ENCODE measurements at places on chromosomes 2 and 18.

GRCh38 chr18:5918205-5918858 lies 23.0 kb upstream of the TMEM200C start:
- DNase-seq: no peak

GRCh38 chr2:202299712-202300111 lies 34.1 kb downstream of the NOP58 start:
- DNase-seq: no peak

DNA sequence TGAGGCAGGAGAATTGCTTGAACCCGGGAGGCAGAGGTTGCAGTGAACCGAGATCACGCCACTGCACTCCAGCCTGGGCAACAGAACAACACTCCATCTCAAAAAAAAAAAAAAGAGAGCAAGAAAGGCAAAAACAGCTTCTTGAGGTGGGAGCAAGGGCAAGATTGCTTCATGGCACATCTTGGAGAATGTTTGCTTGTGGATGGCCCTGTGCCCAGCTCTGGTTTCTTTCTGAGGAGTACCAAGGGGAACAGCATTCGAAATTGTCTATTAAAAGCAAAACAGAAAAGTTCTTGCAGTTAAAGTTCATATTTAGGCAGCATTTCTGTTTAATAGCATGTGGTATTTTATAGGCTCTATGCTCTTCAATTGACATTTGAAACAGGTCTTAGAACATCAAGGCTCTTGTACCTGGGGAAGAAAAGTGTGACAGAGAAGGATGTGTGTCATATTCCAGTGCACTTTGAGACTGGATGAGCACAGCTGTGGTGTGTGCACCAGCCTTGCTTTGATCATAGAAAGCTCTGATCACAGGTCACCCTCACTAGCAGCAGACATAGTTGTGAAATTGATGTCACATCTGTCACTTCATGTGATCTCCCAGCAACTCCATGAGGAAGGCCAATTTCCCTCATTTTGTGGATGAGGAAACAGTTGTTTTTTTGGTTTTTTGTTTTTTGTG lies 154.3 kb downstream of the UXS1 start:
- DNase-seq: no peak

DNA sequence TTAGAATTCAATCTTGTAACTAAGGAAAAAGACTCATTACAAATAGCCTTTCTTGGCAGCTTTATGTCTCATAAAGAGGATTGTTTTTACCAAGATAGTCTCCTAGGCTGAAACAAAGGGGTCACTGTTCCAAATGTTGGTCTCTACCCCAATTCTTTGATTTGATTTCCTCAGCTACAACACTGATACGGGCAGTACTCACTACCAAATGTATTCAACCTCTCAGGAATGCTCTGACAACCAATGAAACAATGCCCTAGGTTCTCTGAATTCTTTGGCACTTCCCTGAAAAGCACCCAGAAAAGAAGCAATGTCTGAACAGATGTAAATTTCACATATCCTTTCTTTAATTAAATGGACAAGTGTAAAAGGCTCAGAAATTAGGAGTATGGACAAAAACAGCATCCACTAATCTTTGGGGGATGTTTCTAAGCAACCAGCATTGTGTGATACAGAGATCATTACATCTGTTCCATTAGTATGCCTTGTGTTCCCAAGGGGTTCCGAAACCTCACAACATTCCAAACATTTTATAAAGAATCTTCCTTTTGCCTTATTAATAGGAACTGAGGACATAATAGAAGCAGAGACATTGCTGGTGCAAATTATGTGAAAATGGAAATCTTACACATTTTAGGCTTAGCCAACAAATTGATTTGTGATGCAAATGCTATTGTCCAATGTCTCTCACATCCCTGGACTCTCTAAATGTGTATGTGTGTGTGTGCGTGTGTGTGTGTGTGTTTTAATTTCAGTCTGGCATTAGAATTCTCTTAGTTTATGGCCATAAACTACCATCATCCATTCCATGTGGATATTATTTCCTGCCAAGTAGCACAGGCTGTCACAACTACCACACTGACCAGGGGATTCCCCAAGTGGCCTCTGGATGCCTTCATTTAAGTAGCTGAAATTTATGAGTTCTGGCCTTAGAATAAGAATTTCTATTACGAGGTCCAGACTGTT lies 276.0 kb downstream of the MTX2 start:
- DNase-seq: no peak

DNA sequence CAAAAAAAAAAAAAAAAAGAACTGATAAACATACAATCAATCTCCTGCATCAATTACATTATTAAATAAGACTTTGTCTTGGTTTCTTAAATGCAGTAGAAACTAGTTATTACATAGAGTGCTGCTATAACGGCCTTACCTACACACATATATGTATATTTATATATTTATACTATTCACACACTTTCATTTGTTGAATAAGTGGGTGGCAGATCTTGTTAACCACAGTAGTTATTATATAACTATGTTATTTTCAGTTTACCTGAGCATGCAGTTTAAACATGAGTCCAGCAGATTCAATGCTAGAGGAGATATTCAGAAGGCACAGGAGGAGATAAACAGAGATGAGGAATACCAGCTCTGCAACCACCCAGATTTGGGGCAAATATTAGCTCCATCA lies 81.5 kb upstream of the CD226 start:
- no peak for DNase-seq

DNA sequence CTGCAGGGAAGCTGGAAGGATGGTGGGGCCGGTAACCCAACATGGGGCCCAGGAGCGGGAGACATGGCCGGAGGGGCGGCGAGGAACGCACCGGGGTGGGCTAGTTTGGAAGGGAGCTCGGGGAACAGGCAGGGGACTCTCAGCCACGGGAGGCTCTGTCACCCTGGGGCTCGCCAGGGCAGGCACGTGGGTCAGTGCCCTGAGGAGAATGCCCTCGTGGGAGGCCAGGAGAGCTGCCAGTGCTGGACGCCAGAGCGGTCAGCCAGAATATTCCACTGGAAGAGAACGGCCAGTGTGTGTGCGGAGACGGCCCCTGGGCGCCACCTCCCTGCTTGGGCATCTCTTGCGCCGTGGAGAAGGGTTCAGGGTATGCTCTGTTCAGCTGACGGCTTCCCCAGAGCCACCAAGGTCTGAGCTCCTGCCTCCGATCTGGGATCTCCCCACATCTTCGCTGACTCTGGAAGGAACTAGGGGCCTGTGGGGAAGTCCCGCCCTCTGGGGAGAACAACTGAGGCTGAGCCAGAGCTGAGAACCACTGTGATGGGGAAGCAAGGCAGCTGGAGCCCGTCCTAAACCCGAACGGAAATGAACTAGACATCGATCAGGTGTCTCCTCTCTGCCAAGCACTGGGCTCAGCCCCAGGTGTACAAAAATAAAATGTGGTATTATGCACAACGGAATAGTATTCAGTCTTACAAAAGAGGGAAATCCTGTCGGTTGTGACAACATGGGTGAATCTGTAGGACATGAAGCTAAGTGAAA lies 49.3 kb downstream of the TNP1 start:
- no peak for DNase-seq

DNA sequence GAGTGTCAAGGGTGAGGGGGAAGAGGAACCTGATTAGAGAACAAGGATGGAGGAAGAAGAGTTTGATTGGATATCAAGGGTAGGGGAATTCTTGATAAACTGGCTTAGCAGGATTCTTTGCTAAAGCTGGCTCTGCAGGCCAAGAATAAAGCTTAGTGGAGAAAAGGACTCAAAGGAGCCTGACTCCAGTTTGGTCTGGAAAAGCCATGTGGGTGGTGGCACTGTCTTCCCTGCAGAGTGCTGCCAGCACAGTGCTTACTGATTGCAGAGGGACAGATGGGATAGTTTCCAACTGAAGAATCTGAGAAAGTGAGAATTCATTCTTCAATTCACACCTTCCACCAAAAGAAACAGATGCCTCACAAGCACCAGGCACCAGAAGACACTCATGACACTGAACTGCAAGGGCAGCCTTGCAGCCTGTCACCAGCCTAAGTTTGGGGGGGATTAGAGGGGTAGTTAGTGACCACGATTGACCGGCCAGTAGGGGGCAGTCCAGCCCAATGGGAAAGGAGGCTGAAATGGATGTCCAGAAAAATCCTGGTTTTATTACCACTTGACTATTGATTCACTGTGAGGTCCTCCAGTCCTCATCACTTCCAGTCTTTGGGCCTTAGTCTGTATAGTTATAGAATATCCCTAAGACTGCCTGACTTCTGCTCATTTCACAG lies 334.5 kb downstream of the SMAD2 start:
- no peak for DNase-seq

- no peak for DNase-seq
Measured at GRCh38 chr2:168543037-168543436, 87.0 kb downstream of the CERS6 start.

- no peak for DNase-seq
Measured at GRCh38 chr2:60051991-60052390, 501.5 kb downstream of the BCL11A start.

DNA sequence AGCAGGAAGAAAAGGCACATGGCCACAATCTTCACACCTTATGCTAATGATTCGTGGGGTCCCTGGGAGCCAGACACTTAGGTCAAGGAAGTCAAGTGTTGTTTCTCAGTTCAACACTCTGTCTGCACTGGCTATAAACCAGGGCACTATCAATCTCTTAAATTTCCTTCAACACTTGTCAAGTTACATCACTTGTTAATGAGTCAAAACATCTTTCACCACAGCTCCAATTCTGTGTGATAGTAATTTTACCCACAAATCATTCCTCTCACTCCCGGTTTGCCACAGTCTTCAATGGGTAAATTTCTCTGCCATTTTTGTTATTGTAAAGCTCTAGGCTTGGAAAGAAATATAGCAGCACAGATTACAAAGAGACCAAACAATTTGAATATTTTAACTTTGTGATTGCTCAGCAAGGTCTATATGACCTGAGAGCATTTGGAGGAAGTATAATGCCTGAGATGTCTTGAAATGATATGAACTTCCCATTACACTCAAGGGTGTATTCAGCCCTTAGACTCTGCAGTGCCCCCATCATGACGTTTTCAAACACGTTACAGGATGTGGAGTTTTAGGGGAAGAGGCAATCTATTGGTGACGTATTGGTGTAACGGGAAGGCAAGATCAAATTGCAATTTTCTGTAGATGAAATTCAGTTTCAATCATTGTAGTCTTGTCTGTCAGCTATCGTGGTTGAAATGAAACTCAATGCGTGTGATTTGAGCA lies 78.7 kb downstream of the ICOS start:
- no peak for DNase-seq

DNA sequence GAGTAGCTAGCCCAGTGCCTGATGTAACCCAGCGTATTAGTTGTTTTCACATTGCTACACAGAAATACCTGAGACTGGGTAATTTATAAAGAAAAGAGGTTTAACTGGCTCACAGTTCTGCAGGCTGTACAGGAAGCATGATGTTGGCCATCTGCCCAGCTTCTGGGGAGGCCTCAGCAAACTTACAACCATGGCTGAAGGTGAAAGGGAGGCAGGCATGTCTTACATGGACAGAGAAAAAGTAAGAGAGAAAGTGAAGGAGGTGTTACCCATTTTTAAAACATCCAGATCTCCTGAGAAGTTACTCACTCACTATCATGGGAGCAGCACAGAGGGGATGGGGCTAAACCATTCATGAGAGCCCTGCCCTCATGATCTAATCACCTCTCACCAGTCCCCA lies 6.1 kb upstream of the CYRIA start:
- DNase-seq: no peak

- DNase-seq: no peak
Measured at GRCh38 chr2:165576409-165577154, 107.1 kb downstream of the CSRNP3 start.

DNA sequence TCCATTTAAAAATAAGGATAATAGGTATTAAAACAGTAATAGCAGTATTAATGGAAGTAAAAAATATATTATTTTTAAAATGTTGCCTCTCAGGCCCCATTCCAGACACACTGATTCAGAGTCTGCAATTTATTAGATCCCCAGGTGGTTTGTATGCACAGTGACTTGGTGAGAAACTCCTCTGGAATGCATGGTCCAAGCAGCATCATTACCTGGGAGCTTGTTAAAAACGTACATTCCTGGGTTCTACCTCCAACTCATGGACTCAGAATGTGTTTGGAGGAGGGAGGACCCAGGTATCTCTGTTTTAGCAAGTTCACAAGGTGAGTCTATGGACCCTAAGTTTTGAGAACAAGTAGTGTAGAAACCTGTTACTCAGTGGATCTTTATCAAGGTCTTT lies 95.6 kb downstream of the ITGA4 start:
- no peak for DNase-seq

DNA sequence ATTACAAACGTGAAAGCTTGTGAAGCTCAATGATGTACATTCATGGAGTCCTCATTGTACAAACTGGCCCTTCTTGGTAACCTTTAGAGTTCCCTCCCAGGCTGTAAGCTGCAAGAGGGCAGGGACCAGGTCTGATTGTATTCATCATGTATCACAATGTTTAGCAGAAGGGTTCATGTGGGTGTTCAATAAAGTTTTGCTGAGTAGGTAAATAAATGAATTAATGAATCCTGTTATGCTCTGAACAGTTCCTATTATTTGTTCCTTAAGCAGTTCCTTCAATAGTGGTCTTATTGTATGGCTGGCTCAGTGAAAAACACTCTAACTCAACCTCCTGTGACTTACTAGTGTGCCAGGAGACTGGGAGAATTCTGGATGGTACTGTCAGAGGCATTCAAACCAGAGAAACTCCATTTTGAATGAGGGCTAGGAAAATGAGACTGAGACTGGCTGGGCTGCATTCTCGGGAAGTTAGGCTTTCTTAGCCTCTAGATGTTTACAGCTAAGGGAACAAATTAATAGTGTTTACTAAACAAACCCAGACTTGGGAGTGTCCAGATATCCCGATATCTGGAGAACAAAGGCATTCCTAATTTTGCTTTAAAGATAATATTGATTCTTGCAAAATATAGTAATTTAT lies 1.8 kb upstream of the ACVR1 start:
- DNase-seq: no peak

DNA sequence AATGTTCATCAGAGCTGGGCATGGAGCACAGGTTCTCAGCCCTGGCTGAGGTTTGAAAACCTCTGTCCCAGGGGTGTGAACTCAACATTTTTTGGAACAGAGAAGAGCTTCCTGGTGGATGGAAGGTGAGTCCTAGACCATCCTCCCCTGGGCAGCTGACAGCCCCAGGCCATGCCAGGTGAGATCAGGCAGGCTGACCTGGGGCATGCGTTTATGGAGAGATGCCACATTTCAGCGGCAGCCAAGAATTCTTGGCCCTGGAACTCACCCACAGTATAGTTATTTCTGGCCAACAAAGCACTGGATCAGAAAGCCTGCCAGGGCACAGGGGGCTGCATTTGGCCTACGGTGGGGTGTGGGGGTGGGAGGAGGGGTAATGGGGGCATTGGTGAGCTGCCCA lies 83.8 kb downstream of the EDAR start:
- DNase-seq: no peak

GRCh38 chr18:47987388-47987699 lies 56.9 kb upstream of the SMAD2 start:
- no peak for DNase-seq

GRCh38 chr2:19863303-19864041 lies 38.3 kb downstream of the TTC32 start:
- peak; percentile 38 for DNase-seq

- no peak for DNase-seq
Measured at GRCh38 chr2:48713647-48714046, 41.9 kb downstream of the LHCGR start.

DNA sequence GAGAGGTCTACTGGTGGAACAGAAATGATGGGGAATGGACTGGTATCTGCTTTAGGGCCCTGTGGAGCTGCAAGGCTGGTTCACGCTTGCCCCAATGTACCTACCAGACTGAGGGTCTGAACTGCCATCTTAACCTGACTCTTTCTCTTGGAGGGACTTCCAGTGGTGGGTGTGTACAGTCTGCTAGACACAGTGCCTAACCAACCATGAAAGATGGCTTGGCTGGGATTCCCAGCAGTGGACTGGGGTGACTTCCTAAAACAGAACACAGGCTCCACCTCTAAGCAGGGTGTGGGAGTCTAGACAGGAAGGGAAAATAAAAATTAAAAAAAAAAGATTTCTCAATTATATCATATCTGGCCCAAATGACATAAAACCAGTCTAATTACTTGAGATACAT lies 25.5 kb upstream of the MYO3B start:
- no peak for DNase-seq

Measured in activated CD4-positive, CD25-positive, alpha-beta regulatory T cell (primary cell).